Activated CD4-positive, alpha-beta memory T cell treated with anti-CD3 and anti-CD28 coated beads for 36 hours (primary cell): ENCODE measurements at places on chromosomes 11 and 22. TPM values are rescaled to one million over a fixed set of nuclear protein-coding genes. Genes with fewer than 3 reads are reported as not detected.

DNA sequence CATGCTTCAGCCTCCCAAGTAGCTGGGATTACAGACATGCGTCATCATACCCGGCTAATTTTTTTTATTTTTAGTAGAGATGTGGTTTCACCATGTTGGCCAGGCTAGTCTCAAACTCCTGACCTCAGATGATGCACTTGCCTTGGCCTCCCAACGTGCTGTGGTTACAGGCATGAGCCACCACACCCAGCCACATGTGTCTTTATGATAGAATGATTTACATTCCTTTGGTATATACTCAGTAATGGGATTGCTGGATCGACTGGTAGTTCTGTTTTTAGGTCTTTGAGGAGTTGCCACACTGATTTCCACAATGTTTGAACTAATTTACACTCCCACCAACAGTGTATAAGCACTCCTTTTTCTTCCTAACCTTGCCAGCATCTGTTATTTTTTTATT, 276.2 kb downstream of the METTL15 start:
- no peak overlapping the region for H3K27ac ChIP-seq
- H3K4me3 ChIP-seq = no peak overlapping the region
- DNase-seq = no peak
- peaks cover 3% of the 10 kb centered on the region for H3K36me3 ChIP-seq
- H3K27me3 ChIP-seq = no peaks in the 10 kb centered on the region

DNA sequence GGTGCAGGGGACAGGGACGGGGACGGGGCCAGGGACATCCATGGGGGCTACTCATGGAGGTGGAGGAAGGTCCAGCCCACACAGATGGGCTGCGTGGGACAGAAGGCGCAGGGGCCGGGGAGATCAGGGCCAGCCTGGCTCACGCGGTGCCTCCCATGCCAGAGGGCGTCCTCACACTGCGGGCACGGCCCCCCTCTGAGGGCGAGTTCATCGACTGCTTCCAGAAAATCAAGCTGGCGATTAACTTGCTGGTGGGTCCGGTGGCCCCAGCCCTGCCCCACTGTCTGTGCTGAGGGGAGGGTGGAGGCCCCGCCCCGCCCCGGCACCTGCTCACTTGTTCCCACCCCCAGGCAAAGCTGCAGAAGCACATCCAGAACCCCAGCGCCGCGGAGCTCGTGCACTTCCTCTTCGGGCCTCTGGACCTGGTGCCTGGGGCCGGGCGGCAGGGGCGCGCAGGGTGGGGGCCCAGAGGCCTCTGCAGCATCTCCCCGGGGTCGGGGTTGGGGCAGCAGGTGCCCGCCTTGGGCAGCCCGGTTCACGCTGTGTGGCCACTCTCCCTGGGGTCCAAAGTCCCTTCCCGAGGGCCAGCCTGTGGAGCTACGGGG, 15.8 kb downstream of the EPS8L2 start:
- H3K27ac ChIP-seq = no peak overlapping the region
- no peaks in the 10 kb centered on the region for H3K36me3 ChIP-seq
- no peak overlapping the region for H3K4me3 ChIP-seq
- peak; percentile 62 for DNase-seq
- H3K27me3 ChIP-seq = peaks cover 14% of the 10 kb centered on the region

Gene SPDYC
- total RNA-seq = not detected

Gene IRAG1
- total RNA-seq = not detected

Gene MUC15
- total RNA-seq = not detected

Gene CLDN5
- 0.31 TPM for total RNA-seq

GRCh38 chr11:111823131-111823530, 48.2 kb downstream of the ALG9 start:
- DNase-seq = no peak
- no peak overlapping the region for H3K4me3 ChIP-seq
- no peaks in the 10 kb centered on the region for H3K4me1 ChIP-seq
- peaks cover 10% of the 10 kb centered on the region for H3K36me3 ChIP-seq

GRCh38 chr11:62399878-62400266, 19.0 kb upstream of the SCGB1A1 start:
- H3K27ac ChIP-seq = no peak overlapping the region
- no peak overlapping the region for H3K4me3 ChIP-seq
- H3K36me3 ChIP-seq = no peaks in the 10 kb centered on the region
- no peaks in the 10 kb centered on the region for H3K27me3 ChIP-seq
- H3K4me1 ChIP-seq = peaks cover 28% of the 10 kb centered on the region
